ENCODE measurements at places on chromosomes 12 and 14. TPM values are rescaled to one million over a fixed set of nuclear protein-coding genes. Genes with fewer than 3 reads are reported as not detected.
A peak's percentile ranks its signal among the peaks of the same experiment; 100 is the strongest.

DNA sequence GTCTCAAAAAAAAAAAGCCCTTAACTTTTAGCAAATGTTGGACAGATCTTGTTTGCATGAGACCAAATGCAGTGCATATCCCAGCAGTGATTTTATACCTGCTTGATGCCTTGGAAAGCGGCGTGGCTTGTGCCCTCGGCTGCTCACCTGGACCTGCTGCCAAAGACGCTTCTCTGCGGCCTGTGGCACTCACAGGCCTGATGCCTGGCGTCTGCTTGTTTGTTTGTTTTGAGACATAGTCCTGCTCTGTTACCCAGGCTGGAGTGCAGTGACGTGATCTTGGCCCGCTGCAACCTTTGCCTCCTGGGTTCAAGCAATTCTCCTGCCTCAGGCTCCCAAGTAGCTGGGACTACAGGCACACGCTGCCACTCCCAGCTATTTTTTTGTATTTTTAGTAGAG is 5.2 kb downstream of the PGAM5 start:
- no peak for DNase-seq
- H3K4me1 ChIP-seq: peaks cover 18% of the 10 kb centered on the region
- H3K27ac ChIP-seq: no peak overlapping the region

DNA sequence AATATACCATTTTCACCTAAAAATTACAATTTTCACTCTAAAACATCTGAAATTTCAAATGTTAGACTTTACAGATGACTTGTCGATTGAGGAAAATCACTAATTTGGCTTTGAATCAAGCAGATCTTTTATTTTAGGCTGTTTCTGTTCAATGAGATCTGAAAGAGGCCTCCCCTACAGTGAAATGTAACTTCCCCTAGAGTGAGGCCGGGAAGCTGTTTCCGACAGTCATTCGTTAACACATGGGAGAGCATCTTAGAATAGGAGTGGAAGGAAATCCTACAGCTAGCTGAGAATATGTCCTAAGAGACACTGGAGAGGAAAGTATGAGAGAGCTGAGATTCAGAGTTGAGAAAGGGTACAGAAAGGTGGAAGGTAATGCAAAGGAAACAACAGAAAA is 5.7 kb upstream of the C14orf93 start:
- H3K36me3 ChIP-seq: no peaks in the 10 kb centered on the region
- H3K27me3 ChIP-seq: no peaks in the 10 kb centered on the region
- H3K4me1 ChIP-seq: peaks cover under 1% of the 10 kb centered on the region
- H3K27ac ChIP-seq: no peak overlapping the region

- H3K27me3 ChIP-seq: no peaks in the 10 kb centered on the region
- peaks cover 54% of the 10 kb centered on the region for H3K4me1 ChIP-seq
- H3K36me3 ChIP-seq: peaks cover 54% of the 10 kb centered on the region
- no peak for DNase-seq
Measured at GRCh38 chr12:124352257-124352656, 57.4 kb downstream of the RFLNA start.

GRCh38 chr14:81565441-81566290 is 32.0 kb upstream of the SEL1L start:
- no peak overlapping the region for H3K27ac ChIP-seq
- no peaks in the 10 kb centered on the region for H3K27me3 ChIP-seq
- no peaks in the 10 kb centered on the region for H3K36me3 ChIP-seq
- no peaks in the 10 kb centered on the region for H3K4me1 ChIP-seq

CD163L1 gene
- total RNA-seq: 16.7 TPM

CCDC60 gene
- not detected for total RNA-seq

- no peak for DNase-seq
- H3K27me3 ChIP-seq: no peaks in the 10 kb centered on the region
- no peak overlapping the region for H3K27ac ChIP-seq
- peaks cover 38% of the 10 kb centered on the region for H3K4me1 ChIP-seq
Measured at GRCh38 chr14:67245104-67245503, 3.9 kb downstream of the PALS1 start.

DNA sequence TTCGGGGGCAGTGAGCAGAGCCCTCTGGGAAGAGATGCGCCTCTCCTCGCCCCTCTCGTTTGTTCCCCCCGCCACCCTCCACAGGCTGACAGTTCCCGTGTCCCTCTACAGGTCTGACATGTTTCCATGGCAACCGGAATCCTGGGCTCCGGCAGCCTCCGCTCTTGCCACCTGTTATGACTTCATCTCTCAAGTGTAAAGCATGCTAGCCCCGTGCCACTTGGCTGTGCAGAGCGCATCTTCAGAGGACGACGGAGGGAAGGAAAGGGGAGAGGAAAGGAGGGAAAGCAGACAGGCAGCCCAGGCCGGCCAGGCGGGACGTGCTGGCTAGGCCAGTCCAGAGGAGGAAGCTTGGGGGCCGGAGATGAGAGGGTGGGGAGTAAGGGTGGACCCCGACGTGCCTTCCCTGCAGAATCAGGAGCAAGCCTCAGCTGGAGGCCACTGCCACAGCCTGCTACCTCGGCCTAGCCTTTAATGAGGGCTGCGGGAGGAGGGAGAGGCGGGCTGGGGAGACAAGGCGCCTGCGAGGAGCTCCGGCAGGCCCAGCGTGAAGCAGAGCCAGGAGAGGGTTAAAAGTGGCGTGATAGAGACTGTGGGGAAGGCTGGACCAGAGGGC is 214.3 kb downstream of the DPF3 start:
- no peak overlapping the region for H3K27ac ChIP-seq
- no peak for DNase-seq
- H3K4me1 ChIP-seq: no peaks in the 10 kb centered on the region
- no peak overlapping the region for H3K4me3 ChIP-seq
- no peaks in the 10 kb centered on the region for H3K27me3 ChIP-seq

- no peaks in the 10 kb centered on the region for H3K4me1 ChIP-seq
- DNase-seq: peak; percentile 93
- no peak overlapping the region for H3K27ac ChIP-seq
- H3K4me3 ChIP-seq: peak overlapping the region; percentile 3
- H3K36me3 ChIP-seq: no peaks in the 10 kb centered on the region
Measured at GRCh38 chr12:38138225-38139221, 178.1 kb upstream of the ALG10B start.

DNA sequence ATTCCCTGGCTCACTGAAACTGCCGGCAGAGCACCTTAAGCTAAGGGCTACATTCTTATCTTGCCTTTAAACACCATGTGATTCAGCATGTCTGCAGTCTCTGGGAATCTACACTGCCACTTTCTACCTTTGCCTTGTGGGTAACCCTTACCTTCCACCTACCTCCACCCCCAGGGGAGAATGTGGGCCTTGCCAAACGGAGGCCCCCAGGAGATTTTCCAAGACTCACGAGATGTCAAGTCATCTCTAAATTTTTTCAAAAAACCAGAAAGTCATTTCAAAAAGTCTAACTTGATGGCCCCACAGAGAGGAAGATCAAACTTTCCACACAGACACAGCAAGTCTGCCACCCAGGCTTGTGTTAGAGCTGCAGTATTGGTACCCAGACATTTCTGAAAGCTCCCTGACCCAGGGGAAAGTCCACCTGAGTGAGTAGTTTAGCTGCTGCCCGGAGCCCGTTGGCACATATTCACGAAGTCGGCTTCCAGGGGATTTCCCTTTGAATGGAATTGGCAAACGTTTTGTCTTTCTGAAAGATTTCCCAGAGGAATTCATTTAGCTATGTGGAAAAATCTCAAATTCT is 4.7 kb upstream of the PSMA6 start:
- H3K27me3 ChIP-seq: no peaks in the 10 kb centered on the region
- H3K36me3 ChIP-seq: no peaks in the 10 kb centered on the region
- DNase-seq: no peak
- H3K4me3 ChIP-seq: no peak overlapping the region
- peak overlapping the region; percentile 13 for H3K27ac ChIP-seq

- no peak overlapping the region for H3K27ac ChIP-seq
- H3K27me3 ChIP-seq: no peaks in the 10 kb centered on the region
- H3K4me3 ChIP-seq: no peak overlapping the region
- DNase-seq: no peak
- no peaks in the 10 kb centered on the region for H3K36me3 ChIP-seq
Measured at GRCh38 chr12:30827101-30828066, 72.6 kb upstream of the CAPRIN2 start.

GRCh38 chr12:5114436-5114835 is 70.8 kb downstream of the KCNA5 start:
- no peaks in the 10 kb centered on the region for H3K36me3 ChIP-seq
- H3K27me3 ChIP-seq: no peaks in the 10 kb centered on the region
- H3K4me3 ChIP-seq: no peak overlapping the region

DNA sequence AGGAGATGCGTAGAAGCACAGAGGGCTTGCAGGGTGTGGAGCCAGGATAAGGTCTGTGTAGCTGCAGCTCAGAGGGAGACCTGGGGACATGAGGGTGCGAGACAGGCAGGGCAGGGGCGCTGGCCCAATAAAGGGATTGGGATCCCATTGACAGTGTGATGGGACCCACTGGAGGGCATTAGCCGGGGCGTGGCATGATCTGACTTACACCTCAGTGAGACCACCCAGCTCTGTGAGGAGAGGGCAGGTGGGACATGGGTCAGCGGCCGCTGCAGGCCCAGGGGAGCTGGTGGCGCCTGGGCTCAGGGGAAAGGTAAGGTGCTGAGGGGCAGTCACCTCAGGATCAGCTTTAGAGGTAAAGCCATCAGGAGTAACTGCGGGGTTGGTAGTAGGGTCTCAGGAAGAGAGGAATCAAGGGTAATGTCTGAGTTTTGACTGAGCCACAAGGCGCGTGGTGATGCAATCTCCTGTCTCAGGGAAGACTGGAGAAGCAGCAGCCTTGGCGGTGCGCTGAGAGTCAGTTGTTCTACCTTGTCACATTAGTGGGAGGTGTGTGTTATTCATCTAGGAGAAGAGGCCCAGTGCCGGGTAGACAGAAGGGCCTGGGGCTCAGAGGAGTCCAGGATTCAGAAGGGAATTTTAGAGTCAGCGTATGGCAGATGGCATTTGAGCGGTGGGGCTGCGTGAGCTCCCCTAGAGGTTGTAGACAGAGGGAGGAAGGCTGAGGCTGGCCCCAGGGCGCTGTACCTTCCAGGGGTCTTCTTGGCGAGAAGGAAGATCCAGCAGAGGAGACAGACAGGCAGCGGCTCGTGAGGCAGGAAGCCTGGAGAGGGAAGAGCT is 30.8 kb upstream of the BDKRB2 start:
- no peak for DNase-seq
- no peaks in the 10 kb centered on the region for H3K27me3 ChIP-seq
- H3K36me3 ChIP-seq: no peaks in the 10 kb centered on the region
- no peak overlapping the region for H3K4me3 ChIP-seq
- no peak overlapping the region for H3K27ac ChIP-seq

GRCh38 chr14:47039336-47039735 is 387.8 kb upstream of the RPL10L start:
- no peak for DNase-seq
- no peaks in the 10 kb centered on the region for H3K36me3 ChIP-seq
- H3K27me3 ChIP-seq: no peaks in the 10 kb centered on the region
- H3K27ac ChIP-seq: no peak overlapping the region

DNA sequence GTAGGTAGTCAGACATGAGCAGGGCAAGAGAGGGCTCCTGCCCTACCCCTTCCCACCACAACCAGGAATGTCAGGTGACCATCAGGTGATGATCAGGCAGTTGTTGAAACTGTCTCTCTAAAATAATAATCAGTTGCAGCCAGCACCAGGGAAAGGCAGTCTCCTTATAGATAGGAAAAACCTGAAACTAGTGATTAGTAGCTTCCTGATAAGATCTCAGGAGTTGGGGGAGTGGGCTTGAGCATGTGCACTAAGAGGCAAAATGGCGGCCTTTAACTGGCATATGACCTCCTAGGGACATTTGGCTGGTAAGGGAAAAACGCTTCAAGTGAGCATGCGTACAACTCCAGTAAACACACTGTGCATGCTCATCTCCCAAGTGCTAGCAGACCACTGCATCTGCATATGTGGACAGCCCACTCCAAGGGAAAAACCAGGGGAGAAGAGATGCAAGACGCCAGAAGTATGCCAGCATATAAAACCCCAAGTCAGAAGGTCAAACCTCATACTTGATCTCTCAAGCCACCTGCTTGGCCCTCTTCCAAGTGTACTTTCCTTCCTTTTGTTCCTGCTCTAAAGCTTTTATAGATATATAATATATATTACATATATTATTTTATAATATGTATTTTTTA is 37.1 kb downstream of the TGFB3 start:
- no peaks in the 10 kb centered on the region for H3K36me3 ChIP-seq
- H3K27ac ChIP-seq: no peak overlapping the region
- no peaks in the 10 kb centered on the region for H3K27me3 ChIP-seq
- no peaks in the 10 kb centered on the region for H3K4me1 ChIP-seq

C14orf180 gene
- total RNA-seq: 13.8 TPM

DNA sequence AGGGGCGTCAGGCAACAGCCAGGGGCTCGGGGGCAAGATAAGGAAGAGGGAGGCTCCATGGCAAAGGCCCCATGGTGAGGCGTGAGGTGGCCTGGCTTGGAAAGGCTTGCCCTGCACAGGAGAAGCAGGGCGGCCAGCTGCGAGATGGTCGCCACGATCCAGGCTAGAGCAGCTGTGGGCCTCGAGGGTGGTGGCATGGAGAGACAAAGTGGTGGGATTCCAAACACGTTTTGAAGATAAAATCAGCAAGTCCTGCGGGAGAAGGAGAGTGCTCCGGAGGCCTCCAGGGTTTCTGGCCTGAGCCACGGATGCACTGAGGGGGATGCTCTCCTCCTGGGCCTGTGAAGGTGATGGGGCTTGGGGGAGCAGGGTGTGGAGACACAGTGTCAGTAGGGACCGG is 20.5 kb upstream of the DLK1 start:
- H3K4me3 ChIP-seq: no peak overlapping the region
- H3K36me3 ChIP-seq: no peaks in the 10 kb centered on the region
- H3K27me3 ChIP-seq: no peaks in the 10 kb centered on the region
- H3K4me1 ChIP-seq: no peaks in the 10 kb centered on the region

VPS37B gene
- 28.4 TPM for total RNA-seq

GRCh38 chr14:25009891-25010290 is 40.1 kb downstream of the STXBP6 start:
- H3K27ac ChIP-seq: no peak overlapping the region
- H3K27me3 ChIP-seq: no peaks in the 10 kb centered on the region

DNA sequence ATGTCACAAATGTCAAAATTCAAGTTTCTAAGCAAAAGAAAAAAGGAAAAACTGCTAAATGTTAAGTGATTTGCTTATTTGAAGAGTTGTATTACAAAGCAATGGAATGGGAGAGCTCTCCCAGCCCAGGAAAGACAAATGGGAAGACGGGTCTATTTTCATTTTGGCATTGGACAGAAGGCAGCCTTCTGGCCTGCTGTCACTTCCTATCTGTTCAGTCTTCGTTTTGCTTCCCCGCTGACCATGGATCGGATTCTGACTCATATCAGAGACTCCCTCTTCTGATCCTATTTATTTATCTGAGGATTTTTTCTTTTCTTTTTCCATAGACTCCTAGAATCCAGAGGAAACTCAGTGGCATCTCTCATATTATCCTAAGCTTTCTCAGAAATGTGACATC is 634.9 kb downstream of the DIO2 start:
- H3K27ac ChIP-seq: no peak overlapping the region
- H3K36me3 ChIP-seq: no peaks in the 10 kb centered on the region
- no peak for DNase-seq
- H3K4me3 ChIP-seq: no peak overlapping the region

Data from tibial nerve (tissue), 4 donors.